Activated naive CD4-positive, alpha-beta T cell (primary cell): ENCODE measurements at places on chromosomes 13 and 19.

GRCh38 chr13:31320946-31321345 lies 121.2 kb downstream of the B3GLCT start:
- DNase-seq, result no peak

DNA sequence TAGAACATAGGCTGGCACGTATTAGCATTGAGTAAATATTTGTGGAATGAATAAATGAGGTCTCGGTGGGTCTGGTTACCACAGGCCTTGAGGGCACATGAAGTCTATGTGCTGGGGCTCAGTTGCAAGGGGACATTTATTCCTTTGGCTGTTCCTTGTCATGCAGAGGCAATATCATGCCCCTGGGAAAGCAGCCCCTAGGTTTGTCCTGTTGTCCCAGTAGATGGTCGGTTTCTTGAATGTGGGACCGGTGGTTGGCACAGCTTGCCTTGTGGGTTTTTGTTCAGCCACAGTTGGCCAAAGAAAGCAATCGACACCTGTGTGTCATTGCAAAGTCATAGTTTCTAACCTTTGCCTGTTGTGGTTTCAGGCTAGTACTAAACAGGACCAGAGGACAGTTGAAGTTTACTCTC lies 24.7 kb upstream of the GPR183 start:
- DNase-seq, result no peak

- no peak for DNase-seq
Observed at GRCh38 chr19:58367698-58368454, 5.3 kb upstream of the ZNF497 start.

- DNase-seq, result peak; percentile 83
Observed at GRCh38 chr19:49812997-49813861, at the start of gene FUZ. Gene FUZ (minus strand): TSS chr19:49813292. CDS start chr19:49813106, 186 bp downstream.

DNA sequence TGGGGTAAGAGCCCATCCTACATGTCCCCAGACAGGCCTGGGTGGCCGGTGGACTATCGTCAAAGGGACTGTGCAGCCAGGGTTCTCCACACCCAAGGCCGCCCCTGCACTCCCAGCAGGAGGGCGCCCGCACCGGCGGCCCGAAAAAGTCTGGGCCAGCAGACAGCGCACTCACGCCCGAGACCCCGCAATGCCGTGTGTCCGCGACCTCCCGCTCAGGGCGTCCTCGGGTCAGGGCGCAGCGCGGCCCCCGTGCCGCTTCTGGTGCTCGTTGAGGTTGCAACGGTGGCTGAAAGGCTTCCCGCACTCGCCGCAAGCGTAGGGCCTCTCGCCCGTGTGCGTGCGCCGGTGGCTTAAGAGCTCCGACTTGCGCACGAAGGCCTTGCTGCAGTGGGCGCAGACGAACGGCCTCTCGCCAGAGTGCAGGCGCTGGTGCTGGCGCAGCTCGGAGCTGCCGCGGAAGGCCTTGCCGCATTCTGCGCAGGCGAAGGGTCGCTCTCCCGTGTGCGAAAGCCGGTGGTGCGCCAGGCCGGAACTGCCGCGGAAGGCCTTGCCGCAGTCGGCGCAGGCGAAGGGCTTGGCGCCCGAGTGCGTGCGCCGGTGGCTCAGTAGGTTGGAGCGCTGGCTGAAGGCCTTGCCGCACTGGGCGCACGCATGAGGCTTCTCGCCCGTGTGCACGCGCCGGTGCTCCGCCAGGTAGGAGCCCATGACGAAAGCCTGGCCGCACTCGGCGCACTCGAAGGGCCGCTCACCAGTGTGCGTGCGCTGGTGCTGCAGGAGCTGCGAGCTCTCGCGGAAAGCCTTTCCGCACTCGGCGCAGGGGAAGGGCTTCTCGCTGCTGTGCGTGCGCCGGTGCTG lies 2.8 kb upstream of the A1BG start:
- DNase-seq, result no peak

DNA sequence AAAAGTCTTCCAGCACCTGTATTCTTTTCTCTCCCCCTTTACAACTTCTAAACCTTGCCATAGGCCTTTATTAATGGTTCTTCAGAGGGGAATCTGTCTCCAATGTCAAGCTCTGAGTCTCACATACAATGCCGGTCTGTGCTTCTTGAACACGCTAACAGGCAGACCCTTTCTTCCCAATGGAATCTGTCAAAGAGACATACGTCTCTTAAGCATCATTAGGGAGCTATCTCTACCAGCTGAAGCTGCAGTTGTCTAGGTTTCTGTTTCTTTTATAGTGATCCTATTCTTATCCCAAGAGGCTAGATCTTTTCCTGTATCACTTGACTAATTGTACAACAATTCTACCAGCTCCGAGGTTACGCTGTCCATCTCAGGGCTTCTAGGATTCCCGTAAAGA lies 560.8 kb upstream of the NBEA start:
- no peak for DNase-seq

- no peak for DNase-seq
Observed at GRCh38 chr19:37936166-37936565, 29.2 kb downstream of the SIPA1L3 start.

DNA sequence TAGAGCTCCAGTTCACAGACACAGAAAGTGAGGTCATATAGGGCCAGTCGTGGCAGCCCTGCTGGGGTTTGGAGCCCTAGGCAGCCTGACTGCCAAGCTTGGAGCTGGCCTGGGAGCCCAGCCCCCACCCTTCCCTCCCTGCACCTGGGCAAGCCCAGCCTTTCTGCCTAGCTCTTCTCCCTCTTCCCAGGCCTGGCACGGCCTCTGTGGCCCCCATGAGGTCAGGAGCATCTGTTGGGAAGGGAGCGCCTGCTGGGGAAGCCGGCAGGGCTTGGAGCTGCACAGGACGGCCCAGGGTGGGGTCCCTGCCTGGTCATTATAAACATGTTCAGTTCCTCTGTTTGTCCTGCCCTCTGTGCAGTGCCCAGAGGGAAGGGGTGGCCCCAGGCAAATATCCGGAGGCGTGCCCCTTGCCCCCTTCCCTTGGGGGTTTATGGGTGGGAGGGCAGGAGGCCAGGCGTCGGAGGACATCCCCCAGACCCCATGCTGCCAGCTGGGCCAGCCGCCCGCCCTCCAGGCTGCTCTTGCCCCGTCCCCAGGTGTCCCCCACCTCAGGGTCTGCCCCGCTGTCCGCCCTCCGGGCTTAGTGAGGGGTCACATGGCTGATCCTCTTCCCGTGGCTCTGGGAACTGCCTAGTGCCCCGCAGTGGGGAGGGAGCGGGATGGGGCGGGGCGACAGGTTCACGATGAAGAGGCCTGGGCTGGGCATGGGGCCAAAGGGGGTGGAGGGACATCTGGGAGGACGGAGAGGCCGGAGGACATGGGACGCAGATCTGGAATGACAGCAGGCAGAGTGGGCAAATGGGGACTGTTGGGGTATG lies 30.0 kb upstream of the NCCRP1 start:
- no peak for DNase-seq

- DNase-seq, result no peak
Observed at GRCh38 chr13:112060899-112061366, 6.0 kb upstream of the SOX1 start.

DNA sequence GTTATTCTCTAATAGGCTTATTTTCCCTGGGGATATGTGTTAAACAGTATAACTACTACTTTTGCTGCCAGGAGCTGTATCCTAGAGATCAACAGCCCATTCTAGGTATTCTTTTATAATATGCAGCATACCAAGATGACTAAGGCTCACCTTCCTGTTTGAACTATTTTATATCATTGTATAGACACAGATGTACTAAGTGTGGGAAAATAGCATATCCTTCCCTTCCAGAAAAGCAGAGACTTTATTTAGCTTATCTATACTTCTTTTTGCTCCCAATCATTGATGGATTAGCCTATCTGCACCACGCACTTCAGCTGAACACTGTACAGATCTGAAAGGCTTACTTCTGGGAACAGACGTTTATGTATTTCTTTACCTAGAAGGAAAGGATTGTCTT lies 82.6 kb downstream of the MAB21L1 start:
- DNase-seq, result no peak

DNA sequence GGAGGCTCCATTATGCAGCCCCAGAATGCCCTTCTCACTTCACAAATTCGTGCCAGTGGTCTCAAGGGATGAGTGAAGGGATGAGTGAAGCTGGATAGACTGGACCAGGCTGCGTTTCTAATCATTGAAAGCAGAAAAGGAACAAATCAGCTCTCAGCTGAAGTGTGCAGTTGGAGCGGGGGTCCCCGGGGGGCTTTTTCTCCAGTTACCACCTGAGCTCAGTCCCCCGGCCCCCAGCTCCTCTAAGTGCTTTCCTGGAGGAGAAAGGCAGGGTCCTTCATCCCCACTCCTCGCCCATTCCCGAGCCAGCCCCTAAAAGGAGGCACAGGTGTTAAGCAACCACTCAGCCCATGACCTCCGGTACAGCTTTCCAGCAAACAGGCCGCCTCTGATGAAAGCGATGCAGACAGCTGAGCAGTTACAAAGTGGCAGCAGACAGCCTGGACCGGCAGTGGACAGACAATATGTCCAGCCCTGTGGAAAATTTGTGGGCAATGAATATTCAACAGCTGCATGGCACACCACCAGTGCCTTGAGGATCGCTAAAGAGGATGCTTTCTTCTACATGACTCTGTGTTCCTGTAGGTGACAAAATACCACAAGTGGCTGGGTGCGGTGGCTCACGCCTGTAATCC lies 110.7 kb upstream of the UBL3 start:
- DNase-seq, result no peak

GRCh38 chr13:83895994-83896580 lies 13.8 kb upstream of the SLITRK1 start:
- DNase-seq, result no peak

DNA sequence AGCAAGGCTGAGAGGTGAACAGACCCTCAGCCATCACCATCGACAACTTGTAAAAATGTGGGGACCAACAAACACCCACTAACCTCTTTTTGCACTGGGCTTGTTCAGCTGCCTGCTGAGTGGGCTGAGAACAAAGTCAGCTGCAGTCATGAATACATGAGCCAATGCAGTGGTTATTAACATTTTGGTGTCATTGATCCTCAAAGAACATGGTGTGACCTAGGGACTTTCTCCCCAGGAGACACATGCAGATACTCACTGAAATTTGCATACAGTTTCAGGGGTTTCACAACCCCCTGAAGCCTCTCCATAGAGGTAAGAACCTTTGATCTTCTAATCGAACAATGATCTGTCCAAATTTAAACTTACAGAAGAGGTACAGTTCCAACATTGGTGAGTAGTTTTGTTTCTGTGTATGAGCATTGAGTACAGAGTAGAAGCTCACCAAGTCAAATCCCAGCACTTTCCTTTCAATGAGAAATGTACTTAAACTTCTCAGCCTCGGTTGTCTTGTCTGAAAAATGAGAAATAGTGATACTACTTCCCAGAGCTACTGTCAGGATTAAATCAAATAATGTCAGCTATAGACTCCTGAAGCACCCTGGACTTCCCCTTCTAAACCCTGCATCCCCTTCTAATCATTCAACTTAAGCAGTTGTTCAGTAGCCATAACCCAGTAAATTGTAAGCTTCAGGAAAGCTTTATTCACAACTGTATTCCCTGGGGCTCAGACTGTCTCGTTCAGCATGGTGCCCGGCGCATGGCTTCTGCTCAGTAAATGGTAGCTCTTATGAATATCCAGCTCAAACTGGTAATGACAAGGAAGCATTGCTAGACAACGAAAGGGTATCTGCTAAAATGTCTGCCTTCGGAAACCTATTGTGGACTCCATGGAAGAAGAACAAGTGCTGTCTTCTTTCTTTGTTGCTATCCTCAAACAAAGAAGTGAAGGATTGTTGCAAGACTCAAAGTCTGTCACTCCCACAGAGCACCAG lies 148.7 kb downstream of the FOXO1 start:
- DNase-seq, result no peak

DNA sequence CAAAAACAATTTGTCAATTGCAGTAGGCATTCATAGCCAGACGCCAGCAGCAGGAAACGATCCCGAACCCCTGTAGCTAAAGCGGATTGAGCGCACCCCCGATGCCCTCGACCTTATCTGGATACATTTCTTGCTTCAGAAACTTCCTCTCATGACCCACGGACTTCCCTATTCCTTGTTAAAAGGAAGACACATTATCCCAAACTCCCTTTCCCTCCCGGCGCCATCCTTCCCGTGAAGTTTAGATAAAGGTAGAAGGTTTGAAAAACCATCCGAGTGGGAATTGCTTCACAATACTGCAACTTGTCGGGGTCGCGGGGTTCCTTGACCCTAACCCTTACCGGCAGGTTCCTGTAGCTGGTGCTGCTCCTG lies 977 bp downstream of the PCDH20 start:
- DNase-seq, result no peak

- DNase-seq, result no peak
Observed at GRCh38 chr13:112637017-112637801, 49.3 kb upstream of the TUBGCP3 start.

- peak; percentile 17 for DNase-seq
Observed at GRCh38 chr19:18291590-18292461, 10.4 kb upstream of the JUND start.

- DNase-seq, result no peak
Observed at GRCh38 chr19:36222503-36222902, 7.6 kb downstream of the ZNF146 start.

- no peak for DNase-seq
Observed at GRCh38 chr13:30186634-30187415, 120.5 kb downstream of the KATNAL1 start.

GRCh38 chr19:7257148-7258040 lies 36.8 kb downstream of the INSR start:
- DNase-seq, result no peak

- DNase-seq, result no peak
Observed at GRCh38 chr13:49643035-49643646, 14.8 kb downstream of the ARL11 start.

GRCh38 chr19:401866-402511 lies 7.0 kb downstream of the C2CD4C start:
- DNase-seq, result no peak

- DNase-seq, result no peak
Observed at GRCh38 chr13:46648166-46648607, 95.2 kb downstream of the LRCH1 start.

DNA sequence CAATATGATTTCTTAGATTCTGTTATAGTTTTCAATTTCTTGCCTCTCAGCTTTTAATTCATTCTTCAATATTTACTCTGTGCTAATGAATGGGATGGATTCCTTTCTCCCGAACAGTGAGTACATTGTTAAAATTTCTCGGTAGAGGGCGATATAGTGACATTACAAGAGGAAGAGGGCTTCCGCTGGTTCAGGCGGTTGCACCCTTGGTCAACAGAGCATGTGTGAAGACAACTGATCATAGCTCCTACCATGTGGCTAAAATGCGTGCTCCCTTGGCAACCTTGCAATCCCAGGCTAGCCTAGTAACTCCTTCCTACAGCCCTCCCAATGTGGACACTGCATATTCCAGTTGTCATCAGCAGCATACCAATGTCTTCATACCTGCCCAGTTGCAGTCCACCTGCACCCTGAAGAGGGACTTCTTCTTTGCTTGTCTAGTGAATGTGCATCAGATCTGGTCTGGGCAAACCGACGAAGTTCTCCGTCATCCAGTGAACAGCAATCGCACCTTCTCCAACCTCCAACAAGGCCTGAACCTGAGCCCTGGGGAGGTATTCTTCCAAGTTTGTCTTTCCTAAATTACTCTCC lies 653.0 kb upstream of the GPC6 start:
- DNase-seq, result no peak

- DNase-seq, result no peak
Observed at GRCh38 chr19:6519289-6519688, 11.5 kb upstream of the TNFSF9 start.
